ENCODE measurements at places on chromosomes 1 and 21. TPM values are rescaled to one million over a fixed set of nuclear protein-coding genes. Genes with fewer than 3 reads are reported as not detected.

DNA sequence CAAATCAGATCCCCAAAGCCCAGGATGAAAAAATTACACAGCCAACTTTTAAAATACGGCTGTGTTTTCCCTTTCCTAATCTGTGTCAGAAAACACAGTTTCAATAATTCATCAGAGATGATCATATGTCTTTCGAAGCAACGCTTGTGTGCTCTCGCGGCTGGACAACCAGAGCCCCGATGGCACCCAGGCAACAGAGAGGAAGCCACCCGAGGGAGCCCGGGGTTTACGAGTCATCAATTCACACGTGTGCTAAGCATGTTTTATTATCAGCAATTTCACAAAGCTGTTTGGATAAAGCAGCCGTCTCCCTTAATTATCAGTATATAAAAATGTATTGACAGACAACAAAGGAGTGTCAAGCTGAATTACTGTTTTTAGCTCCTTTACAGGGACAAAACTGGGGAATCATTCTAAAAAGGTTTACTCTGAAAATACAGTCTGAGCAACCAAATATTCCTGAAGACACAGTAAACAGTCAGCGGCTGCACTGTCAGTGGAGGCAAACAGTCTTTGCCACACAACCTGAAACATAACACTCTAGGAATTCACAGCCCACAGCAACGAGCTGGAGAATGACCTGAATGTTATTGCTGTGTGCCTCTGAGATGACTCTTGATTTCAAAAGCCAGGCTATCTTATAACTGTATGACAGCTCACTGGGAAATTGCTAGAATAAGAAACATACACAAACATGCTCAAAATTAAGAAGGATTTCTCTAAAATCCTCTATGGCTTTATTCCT is 201.0 kb downstream of the SIPA1L2 start:
- H3K4me1 ChIP-seq = no peaks in the 10 kb centered on the region
- no peaks in the 10 kb centered on the region for H3K36me3 ChIP-seq
- H3K27ac ChIP-seq = no peak overlapping the region
- DNase-seq = no peak
- no peak overlapping the region for H3K4me3 ChIP-seq

DNA sequence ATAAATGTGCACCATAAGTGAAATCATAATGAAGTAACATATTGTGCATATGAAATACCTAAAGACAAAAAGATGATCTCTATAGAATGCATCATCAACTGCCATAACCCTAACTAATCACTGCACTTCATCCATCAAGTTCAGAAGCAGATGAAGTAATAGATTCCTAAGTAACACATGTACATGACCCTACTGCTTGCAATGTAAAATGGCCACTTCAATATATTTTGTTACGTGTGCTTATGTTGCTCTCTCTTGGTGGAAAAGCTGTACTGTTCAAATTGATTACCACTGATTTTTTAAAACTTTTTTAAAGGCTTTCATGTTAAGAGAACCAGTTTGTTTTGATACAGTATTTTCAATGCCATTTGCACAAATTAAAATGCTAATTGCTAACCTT is 141.8 kb downstream of the TTLL7 start:
- no peaks in the 10 kb centered on the region for H3K36me3 ChIP-seq
- no peak for DNase-seq
- no peaks in the 10 kb centered on the region for H3K27me3 ChIP-seq
- no peak overlapping the region for H3K27ac ChIP-seq
- no peaks in the 10 kb centered on the region for H3K4me1 ChIP-seq
- no peak overlapping the region for H3K4me3 ChIP-seq

DNA sequence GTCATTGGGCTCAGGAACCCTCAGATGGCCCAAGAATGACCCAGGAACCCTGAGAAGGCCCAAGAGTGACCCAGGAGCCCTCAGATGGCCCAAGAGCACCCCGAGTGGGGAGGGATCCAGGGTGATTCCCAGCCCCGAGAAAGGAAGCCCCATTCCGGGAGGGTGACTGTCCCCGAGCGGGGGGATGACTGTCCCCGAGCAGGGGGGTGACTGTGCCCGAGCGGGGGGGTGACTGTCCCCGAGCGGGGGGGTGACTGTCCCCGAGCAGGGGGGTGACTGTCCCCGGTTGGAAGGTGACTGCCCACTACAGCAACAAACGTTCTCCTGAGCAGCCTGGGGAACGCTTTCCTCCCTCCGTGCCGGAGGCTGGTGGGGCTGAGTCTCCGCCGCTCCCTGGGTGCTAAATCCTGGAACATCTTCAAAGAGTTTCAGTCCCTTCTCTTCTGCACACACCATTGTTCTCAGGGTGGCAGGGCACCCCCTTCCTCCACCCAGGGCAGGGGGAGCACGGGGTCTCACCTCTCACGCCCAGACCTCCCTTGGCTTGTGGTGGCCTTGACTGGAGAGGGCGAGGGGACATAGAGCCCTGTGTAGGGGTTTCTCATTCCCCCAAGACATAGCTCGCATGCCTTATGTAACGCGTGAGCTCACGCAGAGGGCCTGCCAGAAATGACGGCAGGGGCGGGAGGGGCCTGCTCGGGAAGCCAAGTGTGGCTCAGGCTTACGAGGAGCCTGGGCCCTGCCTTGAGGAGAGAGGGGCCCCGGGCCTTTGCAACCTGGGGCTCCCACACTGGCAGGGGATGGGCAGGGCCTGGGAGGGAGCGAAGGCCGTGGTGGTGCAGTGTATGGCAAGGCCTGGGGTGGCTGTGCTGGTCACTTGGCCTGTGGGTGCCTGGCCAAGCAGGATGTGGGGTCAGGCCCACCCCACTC is 14.3 kb upstream of the SKI start:
- no peaks in the 10 kb centered on the region for H3K27me3 ChIP-seq
- no peaks in the 10 kb centered on the region for H3K4me1 ChIP-seq
- DNase-seq = no peak
- H3K4me3 ChIP-seq = no peak overlapping the region
- no peak overlapping the region for H3K27ac ChIP-seq

GRCh38 chr1:28983509-28984310 is 69.3 kb downstream of the EPB41 start:
- H3K27me3 ChIP-seq = no peaks in the 10 kb centered on the region
- peaks cover 4% of the 10 kb centered on the region for H3K4me1 ChIP-seq

- no peaks in the 10 kb centered on the region for H3K27me3 ChIP-seq
- no peak overlapping the region for H3K4me3 ChIP-seq
- no peak for DNase-seq
- H3K27ac ChIP-seq = no peak overlapping the region
- H3K36me3 ChIP-seq = no peaks in the 10 kb centered on the region
- H3K4me1 ChIP-seq = peaks cover 4% of the 10 kb centered on the region
These were observed 12.7 kb upstream of the PRELP start for GRCh38 chr1:203462878-203463277.

DNA sequence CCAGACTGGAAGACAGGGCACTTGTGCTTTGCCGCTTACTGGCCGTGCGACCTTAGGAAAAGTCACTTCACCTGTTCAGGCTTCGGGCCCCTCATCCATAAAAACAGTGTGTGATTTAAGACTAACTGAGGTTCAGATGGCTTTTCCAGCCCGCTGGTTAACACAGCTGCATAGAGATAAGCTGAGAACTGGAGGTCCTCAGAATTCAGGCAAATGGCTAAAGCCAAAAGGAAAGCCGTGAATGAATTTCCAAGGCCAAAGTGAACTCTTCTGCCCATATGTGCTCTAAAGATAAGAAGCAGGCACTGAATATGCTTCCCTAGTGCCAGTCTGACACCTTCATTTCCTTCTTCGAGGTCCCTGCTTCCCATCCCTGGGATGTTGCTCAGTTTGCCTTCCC is 23.5 kb upstream of the SARS1 start:
- no peak overlapping the region for H3K27ac ChIP-seq
- H3K27me3 ChIP-seq = no peaks in the 10 kb centered on the region
- DNase-seq = no peak
- no peaks in the 10 kb centered on the region for H3K36me3 ChIP-seq
- H3K4me1 ChIP-seq = no peaks in the 10 kb centered on the region

GRCh38 chr1:116288201-116288598 is 84.8 kb upstream of the ATP1A1 start:
- no peak overlapping the region for H3K27ac ChIP-seq
- no peak overlapping the region for H3K4me3 ChIP-seq
- DNase-seq = no peak
- no peaks in the 10 kb centered on the region for H3K4me1 ChIP-seq
- H3K27me3 ChIP-seq = no peaks in the 10 kb centered on the region

- H3K27ac ChIP-seq = no peak overlapping the region
- H3K4me1 ChIP-seq = no peaks in the 10 kb centered on the region
- DNase-seq = peak; percentile 40
- H3K4me3 ChIP-seq = no peak overlapping the region
These were observed 1290.7 kb upstream of the ADGRL2 start for GRCh38 chr1:80509965-80510522.

- H3K36me3 ChIP-seq = no peaks in the 10 kb centered on the region
- no peak for DNase-seq
- peaks cover 8% of the 10 kb centered on the region for H3K27me3 ChIP-seq
- H3K4me3 ChIP-seq = no peak overlapping the region
- H3K27ac ChIP-seq = no peak overlapping the region
These were observed 57.5 kb downstream of the CD247 start for GRCh38 chr1:167460836-167461235.

- H3K4me3 ChIP-seq = no peak overlapping the region
- peaks cover 18% of the 10 kb centered on the region for H3K36me3 ChIP-seq
- no peak overlapping the region for H3K27ac ChIP-seq
- no peaks in the 10 kb centered on the region for H3K27me3 ChIP-seq
These were observed 40.0 kb downstream of the ZNF678 start for GRCh38 chr1:227603327-227603726.

DNA sequence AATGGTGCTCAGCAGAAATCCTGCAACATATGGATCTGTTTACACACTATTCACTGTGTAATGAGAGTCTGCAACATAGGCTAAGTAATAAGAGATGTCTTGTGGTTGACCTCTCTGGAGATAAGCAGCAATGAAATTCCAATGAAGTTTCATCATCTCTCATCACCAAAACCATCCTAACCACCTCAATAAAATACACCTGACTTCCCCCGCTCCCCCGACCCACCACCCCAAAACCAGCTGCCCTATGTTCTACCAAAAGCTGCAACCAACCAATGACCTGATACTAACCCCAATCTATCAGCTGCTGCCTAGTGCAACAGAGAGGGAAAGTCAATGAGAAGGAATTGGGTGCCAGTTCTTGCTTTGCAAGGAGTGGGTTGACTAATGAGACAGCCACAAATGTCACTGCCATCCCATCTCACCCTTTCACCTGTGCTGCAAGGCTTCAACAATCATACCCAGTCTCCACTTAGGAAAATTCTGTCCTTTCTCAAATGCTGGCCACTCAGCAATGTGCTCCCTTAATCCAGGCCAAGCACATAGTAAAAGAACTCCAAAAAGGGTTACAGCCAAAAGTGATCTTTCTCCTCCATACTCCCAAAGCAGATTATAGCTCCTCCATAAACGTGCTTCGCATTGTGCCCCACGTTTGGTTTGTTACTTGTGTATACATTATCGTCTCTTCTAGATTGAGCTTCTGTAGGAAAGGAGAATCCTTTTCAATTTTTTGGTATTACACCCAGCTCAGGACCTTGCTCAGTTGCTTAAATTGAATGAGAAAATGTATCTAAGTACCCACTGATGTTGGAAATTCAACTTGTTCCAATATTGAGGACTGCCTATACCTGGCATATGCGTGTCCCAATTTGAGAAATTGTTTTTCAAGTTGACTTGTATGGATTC is 29.0 kb downstream of the MRPL39 start:
- H3K27me3 ChIP-seq = no peaks in the 10 kb centered on the region
- no peak for DNase-seq
- no peaks in the 10 kb centered on the region for H3K4me1 ChIP-seq
- no peak overlapping the region for H3K4me3 ChIP-seq

DNA sequence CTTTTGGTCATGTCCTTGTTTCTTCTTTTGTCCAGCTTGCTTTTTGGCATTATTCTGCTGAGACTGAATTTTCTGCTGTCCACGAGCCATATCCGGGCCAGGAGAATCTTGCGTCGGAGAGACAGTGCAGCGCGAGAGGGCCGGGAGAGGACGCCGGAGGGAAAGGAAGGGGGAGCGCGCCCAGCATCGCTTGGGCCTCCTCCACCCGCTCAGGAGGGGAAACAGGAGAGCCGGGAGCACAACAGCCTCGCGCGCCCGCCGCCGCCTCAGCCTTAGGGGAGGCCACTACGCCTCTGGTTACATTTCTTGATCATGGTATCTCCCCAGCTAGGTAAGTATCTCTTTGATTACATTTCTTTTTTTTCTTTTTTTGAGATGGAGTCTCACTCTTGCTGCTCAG is 7.4 kb upstream of the DEGS1 start:
- peak; percentile 77 for DNase-seq
- H3K36me3 ChIP-seq = peaks cover 10% of the 10 kb centered on the region
- no peak overlapping the region for H3K27ac ChIP-seq
- peak overlapping the region; percentile 44 for H3K4me3 ChIP-seq
- H3K4me1 ChIP-seq = no peaks in the 10 kb centered on the region
- no peaks in the 10 kb centered on the region for H3K27me3 ChIP-seq

DNA sequence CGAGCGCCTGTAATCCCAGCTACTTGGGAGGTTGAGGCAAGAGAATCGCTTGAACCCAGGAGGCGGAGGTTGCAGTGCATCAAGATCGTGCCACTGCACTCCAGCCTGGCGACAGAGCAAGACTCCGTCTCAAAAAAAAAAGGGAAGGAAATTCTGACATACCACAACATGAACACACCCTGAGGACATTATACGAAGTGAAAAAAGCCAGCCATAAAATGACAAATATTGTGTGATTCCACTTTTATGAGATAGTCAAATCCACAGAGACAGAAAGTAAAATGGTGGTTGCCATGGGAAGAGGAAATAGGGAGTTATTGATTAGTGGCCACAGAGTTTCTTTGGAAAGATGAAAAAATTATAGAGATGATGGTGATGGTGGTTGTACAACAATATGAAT is 41.7 kb downstream of the EVI5 start:
- no peaks in the 10 kb centered on the region for H3K4me1 ChIP-seq
- no peak for DNase-seq
- H3K27me3 ChIP-seq = no peaks in the 10 kb centered on the region
- no peak overlapping the region for H3K27ac ChIP-seq
- H3K36me3 ChIP-seq = no peaks in the 10 kb centered on the region

DNA sequence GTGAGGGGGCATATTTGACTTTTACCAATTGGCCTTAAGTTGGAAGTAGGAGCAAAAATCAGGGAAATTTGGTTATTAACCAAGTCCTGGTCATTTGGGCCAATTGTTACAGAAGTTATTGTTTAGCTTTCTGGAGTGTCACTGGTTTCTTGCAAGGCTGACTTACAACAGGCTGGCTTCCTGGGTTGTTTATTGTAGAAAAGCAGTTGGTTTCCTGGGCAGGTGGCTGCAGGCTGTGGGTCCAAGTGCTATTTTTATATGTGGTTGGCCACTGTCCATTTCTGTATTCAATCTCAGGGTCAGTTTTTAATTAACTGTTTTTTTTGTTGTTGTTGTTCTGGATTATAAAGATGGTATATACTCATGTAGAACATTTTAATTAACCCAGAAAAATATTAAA is 174.1 kb downstream of the KCNJ6 start:
- no peaks in the 10 kb centered on the region for H3K4me1 ChIP-seq
- H3K27me3 ChIP-seq = no peaks in the 10 kb centered on the region
- no peak for DNase-seq
- no peak overlapping the region for H3K4me3 ChIP-seq
- no peak overlapping the region for H3K27ac ChIP-seq
- no peaks in the 10 kb centered on the region for H3K36me3 ChIP-seq

GRCh38 chr1:107315652-107316051 is 174.8 kb downstream of the NTNG1 start:
- H3K27ac ChIP-seq = no peak overlapping the region
- H3K4me1 ChIP-seq = no peaks in the 10 kb centered on the region
- DNase-seq = no peak
- no peaks in the 10 kb centered on the region for H3K27me3 ChIP-seq
- H3K36me3 ChIP-seq = no peaks in the 10 kb centered on the region

Gene MAGI3
- total RNA-seq = 8.7 TPM

Gene FABP3
- 9.0 TPM for total RNA-seq

Gene DENND4B
- total RNA-seq = 84.6 TPM

Gene CCDC28B
- total RNA-seq = 21.3 TPM

Gene PTGER3
- 0.26 TPM for total RNA-seq

Gene S100A2
- total RNA-seq = 0.92 TPM

Gene NPL
- 1.1 TPM for total RNA-seq

Gene TRABD2B
- total RNA-seq = 2.3 TPM

Gene USP25
- 36.3 TPM for total RNA-seq

Gene SLAMF6
- total RNA-seq = not detected
